ENCODE measurements at places on chromosomes 2 and 18. TPM values are rescaled to one million over a fixed set of nuclear protein-coding genes. Genes with fewer than 3 reads are reported as not detected.

VRK2 gene
- polyA plus RNA-seq, result 19.0 TPM

SP9 gene
- polyA plus RNA-seq, result not detected

FAM161A gene
- 30.4 TPM for polyA plus RNA-seq

PLGLB1 gene
- 14.1 TPM for polyA plus RNA-seq

NMUR1 gene
- polyA plus RNA-seq, result 1.1 TPM
